GM04503 (cell line): ENCODE measurements at places on chromosomes 13 and 19.

- no peak for DNase-seq
Measured at GRCh38 chr13:79479882-79480281, 1.1 kb upstream of the NDFIP2 start.

DNA sequence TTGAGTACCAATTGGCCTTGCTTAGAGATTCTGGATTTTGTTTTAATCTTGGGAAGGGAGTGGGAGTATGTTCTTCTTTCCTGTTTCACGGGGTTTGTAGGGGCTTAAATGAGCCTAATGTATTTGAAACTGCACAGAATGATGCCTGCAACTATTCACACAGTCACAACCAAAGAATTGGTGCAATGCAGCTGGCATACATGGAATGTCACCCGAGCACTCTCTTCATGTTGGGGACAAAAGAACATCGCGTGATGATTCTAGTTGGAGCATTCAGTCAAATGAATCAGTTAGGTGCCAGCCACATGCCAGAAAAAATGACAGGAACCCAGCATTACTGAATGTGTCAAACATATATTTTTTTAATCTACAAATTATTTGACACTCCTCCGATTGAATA is 22.1 kb downstream of the STARD13 start:
- DNase-seq, result no peak

DNA sequence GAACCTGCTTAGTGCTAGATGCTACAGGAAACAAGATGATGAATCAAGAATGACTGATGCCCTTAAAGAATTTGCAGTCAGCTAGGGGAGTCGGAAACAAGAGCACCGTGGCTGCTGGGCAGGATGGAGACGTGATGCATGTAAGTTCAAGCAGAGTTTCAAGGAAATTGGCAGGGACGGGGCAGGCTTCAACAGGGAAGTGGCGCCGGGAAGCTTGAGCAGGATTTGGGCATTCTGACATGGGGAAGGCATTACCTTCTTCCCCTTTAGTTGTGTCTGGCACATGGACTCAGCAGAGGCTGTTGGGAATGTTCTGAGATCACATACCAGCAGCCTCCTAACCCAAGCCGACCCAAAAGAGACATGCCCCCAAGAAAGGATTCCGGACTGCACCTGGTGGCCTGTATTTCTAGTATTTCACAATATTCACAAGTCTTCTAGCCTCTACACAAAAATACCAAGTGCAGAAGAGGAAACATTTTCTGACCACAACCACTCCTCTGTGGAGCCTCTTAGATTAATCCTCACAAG is 138.2 kb downstream of the CRYL1 start:
- no peak for DNase-seq

DNA sequence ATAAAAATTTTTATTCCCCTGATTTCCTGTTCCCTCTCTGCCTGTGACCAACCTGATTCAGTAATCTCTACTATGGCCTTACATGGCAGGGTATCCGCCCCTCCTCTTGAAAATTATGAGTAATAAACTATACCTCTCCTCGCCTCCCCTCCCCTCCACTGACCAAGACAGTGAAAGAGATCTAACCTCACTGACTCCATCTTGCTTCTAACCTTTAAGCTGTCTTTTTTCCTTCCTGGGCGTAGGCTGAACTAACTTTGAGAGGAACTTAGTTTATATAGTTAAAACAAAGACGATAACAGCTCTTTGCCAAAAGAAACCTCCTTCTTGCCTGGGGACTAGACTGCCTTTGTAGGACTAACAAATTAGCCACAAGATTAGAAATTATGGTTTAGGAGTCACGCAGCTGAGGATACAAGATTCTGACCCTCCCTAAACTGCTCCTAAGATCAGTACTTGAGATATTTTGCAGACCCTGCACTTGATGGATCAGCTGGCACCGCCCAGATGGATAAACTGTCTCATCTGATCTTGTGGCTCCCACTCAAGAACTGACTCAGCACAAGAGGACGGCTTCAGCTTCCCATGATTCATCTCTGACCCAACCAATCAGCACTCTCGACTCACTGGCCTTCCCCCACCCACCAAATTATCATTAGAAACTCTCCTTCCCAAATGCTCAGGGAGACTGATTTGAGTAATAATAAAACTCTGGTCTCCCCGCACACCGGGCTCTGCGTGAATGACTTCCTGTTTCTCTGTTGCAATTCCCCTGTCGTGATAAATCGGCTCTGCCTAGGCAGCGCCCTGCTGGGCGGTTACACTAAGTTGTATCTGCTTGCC is 187.1 kb downstream of the TDRD3 start:
- peak; percentile 65 for DNase-seq

DNA sequence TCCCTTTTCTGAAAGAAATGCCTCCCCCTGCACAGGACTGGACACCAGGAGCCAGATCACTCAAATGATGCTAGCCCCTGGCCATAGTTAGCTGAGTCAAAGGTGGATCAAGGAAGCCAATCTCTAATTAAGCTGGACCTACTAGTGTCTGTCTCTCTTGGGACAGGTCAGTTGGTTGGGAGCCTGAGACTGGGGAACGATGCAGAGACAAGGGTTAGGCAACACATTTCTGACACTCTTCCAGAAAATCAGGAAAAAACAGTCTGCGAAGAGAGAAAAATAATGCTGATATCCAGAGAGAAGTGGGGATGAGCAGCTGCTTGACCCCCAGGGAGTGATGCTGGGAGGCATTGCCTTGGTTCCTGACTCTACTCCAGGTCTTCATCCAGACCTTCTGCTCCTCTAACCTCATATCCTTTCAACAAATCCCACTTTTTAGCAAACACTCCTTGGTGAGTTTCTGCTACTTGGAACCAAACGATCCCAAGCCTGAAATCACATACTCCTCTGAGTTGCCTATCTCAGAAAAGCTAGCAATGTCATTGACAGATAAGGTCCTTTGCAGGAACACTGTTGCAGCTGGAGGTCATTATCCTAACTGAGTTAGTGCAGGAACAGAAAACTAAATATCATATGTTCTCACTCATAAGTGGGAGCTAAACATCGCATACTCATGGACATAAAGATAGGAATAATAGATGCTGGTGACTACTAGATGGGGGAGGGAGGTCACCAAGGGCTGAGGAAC is 369.7 kb downstream of the COG6 start:
- DNase-seq, result no peak

- DNase-seq, result no peak
Measured at GRCh38 chr13:59445812-59446211, 717.9 kb downstream of the DIAPH3 start.

- DNase-seq, result no peak
Measured at GRCh38 chr19:30920222-30920621, 429.0 kb downstream of the TSHZ3 start.

- DNase-seq, result no peak
Measured at GRCh38 chr19:38449518-38449917, 16.0 kb downstream of the RYR1 start.

- peak; percentile 90 for DNase-seq
Measured at GRCh38 chr19:10812902-10813404, 23.1 kb downstream of the TMED1 start.

GRCh38 chr19:49272204-49272603 is 52.8 kb downstream of the SLC6A16 start:
- DNase-seq, result peak; percentile 11

- no peak for DNase-seq
Measured at GRCh38 chr13:29543230-29544215, 52.0 kb downstream of the SLC7A1 start.

- no peak for DNase-seq
Measured at GRCh38 chr19:45249261-45250033, 1.6 kb upstream of the MARK4 start.

DNA sequence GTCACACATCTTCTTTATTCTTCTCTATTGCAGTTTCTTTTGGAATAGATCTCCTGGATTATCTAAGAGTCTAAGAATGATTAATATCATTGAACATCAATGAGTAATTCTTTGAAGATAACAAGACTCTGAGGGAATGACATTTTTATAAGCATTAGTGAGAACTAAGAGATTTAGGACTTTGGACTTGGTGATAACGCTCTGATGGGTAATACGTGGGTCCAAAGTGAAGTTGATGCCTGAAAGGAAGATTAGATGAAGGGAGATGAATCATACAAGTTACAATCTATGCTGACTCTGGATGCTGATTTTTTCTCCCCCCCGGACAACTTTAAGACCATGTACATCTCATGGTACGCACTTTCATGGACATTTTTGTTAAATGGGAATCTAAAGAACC is 364.5 kb downstream of the GPC5 start:
- DNase-seq, result no peak

DNA sequence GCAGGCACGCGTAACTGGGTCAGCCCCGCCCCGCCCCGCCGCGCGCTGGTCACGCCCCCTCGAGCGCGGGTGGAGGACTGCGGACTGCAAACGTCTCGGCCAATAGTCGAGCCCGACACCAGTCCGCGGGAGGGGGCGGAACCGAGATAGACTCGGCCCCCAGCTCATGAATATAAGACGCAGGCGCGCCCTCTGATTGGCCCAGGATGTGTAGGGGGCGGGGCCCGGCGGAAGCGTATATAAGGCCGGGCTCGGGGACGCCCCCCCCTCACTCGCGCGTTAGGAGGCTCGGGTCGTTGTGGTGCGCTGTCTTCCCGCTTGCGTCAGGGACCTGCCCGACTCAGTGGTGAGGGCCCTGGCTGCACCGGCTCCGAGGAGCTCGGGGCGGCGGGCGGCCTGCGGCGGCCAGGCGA is at the start of gene CIRBP:
Gene CIRBP, plus strand, starts transcription at position 268 of the 413 bp plus-strand sequence. CDS start 1,602 bp downstream, outside the sequence.
- peak; percentile 82 for DNase-seq
